ENCODE measurements at places on chromosomes 12 and 14.
A peak's percentile ranks its signal among the peaks of the same experiment; 100 is the strongest.

DNA sequence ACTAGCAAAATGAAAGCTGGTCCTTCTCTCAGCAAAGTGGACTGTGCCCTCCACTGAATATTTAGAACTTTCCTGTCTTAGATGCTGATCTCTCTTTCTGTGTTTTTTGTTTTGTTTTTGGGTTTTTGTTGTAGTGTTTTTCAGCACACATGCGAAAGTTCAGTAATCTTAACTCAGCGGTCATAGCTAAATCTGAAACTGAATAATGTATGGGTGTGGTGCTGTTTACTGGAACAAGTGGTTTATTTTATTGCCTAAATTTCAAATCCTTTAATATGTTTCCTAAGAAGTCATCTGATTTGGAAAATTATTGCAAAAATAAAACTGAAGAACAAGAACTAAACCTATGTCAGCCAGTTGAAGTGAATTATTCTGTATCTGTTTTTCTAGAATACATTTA is 116.0 kb upstream of the LRIG3 start:
- DNase-seq, result no peak

GRCh38 chr12:113476176-113476986 is 4.7 kb upstream of the LHX5 start:
- no peak for DNase-seq

DNA sequence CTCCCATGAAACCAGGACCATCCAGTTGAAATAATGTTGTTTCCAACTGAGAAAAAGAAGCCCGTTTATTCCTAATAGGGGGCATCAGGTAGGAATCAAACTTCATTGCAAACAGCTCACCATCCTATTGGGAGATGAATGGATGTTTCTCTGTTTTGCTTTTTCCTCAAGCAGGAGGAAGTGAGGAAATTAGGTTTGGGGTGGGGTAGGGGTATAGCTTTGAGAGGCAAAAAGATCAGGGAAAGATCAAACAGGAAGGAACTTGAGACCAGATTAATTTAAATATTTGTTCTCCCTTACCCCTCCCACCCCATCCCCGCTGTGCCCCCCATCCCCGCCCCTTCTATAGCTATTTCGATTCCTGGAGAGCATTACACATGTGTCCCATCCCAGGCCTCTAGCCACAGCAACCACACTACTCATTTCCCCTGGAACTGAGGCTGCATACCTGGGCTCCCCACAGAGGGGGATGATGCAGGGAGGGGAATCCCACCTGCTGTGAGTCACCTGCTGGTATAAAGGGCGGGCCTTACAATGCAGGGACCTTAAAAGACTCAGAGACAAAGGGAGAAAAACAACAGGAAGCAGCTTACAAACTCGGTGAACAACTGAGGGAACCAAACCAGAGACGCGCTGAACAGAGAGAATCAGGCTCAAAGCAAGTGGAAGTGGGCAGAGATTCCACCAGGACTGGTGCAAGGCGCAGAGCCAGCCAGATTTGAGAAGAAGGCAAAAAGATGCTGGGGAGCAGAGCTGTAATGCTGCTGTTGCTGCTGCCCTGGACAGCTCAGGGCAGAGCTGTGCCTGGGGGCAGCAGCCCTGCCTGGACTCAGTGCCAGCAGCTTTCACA is at the start of gene IL23A:
Gene IL23A (plus strand): TSS at position 577 of the 850 bp plus-strand sequence. CDS start 161 bp downstream, at position 738.
- DNase-seq, result peak; percentile 68

DNA sequence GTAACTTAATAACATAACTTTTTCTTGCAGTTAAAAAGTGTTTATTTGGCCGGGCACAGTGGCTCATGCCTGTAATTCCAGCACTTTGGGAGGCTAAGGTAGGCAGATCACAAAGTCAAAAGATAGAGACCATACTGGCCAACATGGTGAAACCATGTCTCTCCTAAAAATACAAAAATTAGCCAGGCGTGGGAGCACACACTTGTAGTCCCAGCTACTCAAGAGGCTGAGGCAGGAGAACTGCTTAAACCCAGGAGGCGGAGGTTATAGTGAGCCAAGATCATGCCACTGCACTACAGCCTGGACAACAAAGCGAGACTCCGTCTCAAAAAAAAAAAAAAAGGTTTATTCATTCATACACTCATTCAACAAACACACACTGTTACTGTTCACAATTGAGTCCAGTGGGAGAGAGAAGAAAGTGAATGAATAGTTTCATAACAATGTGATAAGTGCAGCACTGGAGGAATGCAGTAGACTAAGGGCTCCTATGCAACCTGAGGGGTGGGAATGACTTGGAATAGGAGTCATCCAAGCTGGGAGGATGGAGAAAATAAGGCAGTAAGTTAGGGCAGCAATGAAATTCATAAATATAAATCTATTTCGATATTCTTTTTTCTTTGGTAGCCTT is 19.8 kb downstream of the DAD1 start:
- no peak for DNase-seq

DNA sequence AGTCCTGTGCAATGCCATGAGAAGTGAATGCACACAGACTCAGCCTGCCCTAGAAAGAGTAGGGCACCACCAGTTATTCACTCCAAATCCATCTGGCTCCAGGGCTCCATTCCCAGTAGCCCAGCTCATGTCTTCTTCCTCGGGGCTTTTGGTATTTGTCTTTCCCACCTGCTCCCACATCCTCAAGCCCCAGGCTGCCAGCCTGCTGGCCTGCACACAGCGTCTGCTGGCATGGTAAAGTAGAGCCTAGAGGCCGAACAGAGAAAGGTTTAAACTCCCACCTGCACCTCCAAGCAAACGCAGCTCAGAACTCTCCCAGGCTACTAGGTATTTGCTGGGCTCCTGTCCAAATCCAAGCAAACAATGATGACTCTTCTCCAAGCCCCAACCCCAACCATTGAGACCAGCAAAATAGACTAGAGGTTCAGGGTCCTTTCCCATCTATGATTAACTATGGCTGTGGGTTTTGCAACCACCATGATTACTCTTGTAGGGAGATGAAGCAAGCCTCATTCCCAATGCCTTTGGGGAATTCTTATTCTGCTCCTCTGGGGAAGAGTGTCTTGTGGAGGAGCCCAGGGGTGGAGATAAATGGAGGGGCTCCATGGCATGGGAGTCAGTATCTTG is 5.2 kb upstream of the VDR start:
- no peak for DNase-seq

DNA sequence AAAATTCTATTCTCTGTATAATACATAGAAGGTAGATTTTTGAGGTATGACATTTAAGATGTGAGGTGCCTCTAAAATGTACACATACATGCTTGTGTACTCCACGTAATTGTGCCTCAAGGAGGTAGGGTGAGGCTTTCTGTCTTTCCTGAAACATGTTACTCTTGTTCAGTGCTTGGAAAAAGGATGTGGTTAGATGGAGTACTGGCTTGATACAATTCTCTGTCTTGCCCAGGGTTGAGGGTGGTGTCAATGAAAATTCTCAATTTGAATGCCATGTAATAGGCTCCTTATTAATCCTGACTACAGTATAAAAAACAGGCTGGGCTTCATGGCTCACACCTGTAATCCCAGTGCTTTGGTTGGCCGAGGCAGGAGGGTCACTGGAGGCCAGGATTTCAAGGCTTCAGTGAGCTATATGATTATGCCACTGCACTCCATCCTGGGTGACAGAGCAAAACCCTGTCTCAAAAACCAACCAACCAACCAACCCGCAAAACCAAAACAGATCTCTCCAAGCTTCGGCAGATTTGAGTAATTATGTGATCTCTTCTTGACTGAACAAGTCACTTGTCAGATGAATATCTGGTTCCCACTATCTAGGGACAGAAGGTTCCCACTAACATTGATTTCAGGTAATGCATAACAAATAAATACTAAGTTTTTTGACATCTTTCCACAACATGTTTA is 41.6 kb downstream of the RCOR1 start:
- no peak for DNase-seq

- DNase-seq, result no peak
Measured at GRCh38 chr14:102726191-102726949, 50.9 kb upstream of the TRAF3 start.

Data from GM12864 (cell line).